Activated effector memory CD4-positive, alpha-beta T cell treated with Interleukin-2 at 50 U/mL for 16 hours (primary cell): ENCODE measurements at places on chromosomes 4 and X.

GRCh38 chrX:16983051-16983450, 36.6 kb downstream of the REPS2 start:
- no peak for DNase-seq

GRCh38 chr4:141158219-141158618, 24.9 kb upstream of the RNF150 start:
- DNase-seq = no peak

DNA sequence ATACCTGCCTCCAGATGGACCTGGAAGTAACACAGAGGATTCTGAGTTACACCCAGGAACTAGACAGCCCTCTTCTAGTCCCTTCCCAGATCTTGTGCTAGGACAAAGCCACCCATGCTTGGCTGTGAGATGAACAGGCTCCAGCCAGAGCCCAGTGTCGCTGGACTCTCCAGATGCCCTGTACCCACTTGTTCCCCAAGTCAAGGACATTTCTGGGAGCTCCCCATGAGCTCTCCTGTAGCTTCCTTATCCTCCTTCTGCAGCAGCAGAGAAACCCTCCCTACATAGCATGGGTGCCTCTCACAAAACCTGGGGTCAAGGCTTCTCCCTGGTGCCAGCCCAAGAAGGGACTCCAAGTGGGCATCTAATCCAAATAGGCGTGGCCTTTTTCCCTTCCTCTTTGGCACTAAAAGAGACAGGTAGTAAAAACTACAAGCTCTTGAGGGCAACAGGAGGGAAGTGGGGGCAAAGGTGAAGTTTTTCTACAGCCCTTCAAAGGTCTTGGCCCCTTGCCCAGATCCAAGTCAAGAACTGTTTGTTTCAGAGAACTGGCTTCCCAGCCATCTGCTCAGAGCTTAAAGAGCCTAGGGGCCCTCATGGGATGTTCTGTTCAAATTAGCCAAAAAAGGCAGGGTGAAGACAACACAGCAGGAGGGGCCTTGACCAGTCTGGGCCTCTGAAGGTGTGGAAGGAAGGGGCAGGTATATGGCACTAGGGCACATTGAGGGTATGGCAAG, 8.5 kb upstream of the ERCC6L start:
- no peak for DNase-seq

DNA sequence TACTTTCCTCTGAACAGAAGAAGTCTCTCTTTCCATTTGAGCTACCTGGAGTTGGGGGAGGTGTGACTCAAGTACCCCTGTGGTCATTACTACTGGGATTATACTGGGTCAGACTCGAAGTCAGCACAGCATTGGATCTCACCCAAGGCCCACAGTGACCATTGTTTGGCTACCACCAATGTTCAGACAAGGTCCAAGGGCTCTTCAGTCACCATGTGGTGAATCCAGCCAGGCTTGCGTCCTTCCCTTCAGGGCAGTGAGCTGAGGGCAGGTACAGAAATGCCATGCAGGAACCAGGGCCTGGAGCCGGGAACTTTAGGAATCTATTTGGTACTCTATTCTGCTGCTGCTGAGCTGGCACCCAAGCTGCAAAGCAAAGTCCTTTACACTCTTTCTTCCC, 5.5 kb upstream of the SLC4A4 start:
- DNase-seq = no peak

GRCh38 chr4:8377103-8378075, 63.1 kb downstream of the ACOX3 start:
- no peak for DNase-seq

- no peak for DNase-seq
Observed at GRCh38 chrX:56066016-56066415, 166.1 kb upstream of the KLF8 start.

- DNase-seq = no peak
Observed at GRCh38 chr4:47718696-47719095, 119.2 kb downstream of the CORIN start.

DNA sequence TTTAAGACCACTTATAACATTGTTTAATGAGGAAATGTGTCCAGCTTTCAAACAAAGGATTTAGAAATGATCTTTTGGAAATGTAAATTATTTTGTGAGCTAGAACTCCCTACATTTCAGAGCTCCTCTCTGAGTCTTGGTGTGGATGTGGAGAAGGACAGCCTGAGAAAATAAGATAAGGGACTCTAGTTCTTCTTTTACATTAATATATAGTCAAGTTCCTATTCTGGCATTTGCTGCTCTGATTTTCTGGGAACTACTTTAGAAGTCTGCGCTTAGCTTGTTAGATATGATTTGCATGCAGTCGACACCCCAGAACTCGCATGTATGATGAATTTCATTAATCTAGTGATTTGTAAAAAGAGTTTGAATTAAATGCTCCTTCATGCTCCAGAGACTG, 45.5 kb downstream of the TSPAN7 start:
- no peak for DNase-seq

DNA sequence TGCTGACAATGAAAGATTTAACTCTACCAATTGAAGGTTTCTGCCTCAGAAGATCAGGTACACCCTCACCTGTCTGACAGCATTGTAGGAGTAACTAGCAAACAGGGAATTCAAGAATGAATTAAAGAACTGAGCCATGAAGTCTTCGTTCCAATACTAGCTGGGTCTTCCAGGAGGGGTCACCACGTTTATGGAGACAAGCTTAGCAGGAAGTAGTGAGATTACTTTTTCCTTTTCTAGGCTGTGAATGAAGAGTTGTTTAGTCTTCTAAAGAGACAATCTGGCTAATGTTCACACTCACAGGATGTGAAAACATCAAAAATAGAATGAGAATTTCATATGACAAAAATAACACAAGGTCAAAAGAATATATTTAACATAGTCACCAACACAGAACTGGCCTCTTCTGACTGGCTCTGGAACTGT, 54.9 kb downstream of the REELD1 start:
- DNase-seq = no peak

DNA sequence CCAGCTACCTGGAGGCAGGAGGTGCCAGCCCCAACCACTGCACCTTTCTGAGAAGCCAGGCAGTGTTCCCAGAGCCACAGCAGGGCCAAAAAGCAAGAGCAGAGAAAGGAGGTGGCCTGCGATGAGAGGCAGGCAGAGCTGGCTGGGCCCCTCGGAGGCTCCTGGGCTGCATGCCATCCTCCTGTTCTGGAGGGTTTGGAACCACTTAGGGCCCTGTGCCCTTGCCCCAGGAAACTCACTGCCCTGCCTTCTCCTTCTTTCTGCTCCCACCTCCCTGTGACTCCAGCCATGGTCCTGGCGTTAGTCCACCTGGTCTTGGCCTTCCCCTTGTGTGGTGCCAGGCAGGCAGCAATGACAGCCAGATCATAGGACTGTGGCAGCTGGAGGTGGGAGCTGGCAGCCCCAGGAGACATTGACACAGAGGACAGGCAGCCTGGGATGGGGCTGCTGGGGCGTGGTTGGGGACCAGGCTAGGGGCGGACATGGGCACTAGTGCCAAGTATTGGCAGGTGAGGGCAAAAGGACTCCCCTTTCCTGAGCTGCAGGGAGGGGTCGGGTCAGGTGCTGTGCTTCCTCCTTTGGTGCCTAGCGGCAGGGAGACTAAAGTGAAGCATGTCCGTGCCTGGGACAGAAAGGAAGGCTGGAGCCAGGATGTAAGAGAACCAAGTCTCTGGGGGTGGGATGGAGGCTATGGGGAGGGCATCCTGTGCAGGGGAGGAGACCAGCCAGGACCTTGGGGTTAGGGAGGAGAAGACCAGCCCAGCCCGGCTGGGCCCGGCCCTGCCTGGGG, 1.4 kb downstream of the APLN start:
- DNase-seq = no peak

DNA sequence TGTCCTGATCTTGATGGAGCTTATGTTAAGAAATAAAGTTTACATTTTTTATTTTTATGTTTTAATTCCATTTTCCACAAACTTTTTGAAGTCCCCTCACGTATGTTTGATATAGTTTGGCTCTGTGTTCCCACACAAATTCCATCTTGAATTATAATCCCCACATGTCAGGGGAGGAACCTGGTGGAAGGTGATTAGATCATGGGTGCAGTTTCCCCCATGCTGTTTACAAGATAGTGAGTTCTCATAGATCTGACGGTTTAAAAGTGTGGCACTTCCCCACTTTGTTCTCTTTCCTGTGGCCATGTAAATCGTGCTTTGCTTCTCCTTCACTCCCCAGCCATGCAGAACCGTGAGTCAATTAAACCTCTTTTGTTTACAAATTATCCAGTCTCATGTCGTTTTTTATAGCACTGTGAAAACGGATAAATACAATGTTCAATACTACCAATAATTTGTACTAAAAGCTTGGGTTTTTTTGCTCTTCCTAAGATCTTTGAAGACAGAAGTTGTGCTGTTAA, 89.8 kb downstream of the PAPSS1 start:
- no peak for DNase-seq

- no peak for DNase-seq
Observed at GRCh38 chr4:62135565-62136156, 935.5 kb downstream of the ADGRL3 start.

GRCh38 chr4:29805245-29805644, 914.9 kb upstream of the PCDH7 start:
- DNase-seq = no peak

GRCh38 chr4:13920901-13921300, 293.4 kb upstream of the BOD1L1 start:
- DNase-seq = no peak

- no peak for DNase-seq
Observed at GRCh38 chr4:173111031-173111430, 57.6 kb upstream of the GALNT7 start.

DNA sequence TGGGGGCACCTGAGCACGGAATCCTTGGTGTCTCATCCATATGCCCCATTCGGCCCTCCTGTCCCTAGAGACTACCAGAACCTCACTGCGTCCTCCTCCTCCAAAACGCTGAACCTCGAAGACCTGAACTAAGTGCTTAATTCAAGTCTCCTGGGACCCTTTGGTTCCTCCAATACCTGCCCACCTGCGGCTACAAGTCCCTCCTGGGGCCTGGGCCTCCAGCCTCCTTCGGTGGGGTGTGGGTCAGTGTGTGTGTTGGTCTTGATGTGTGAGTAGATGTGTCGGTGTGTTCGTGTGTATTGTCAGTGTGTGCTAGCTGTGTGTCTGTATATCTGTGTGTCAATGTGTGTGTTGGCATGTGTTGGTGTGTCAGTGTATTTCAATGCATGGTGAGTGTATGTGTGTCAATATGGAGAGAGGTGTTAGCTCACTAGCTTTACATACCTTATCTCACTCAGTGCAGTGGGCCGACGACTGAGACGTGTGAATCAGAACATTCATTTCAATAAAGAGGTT, 2.6 kb upstream of the SEPTIN6 start:
- DNase-seq = no peak

GRCh38 chr4:125762537-125762936, 447.8 kb downstream of the FAT4 start:
- no peak for DNase-seq
